Activated CD4-positive, alpha-beta memory T cell treated with anti-CD3 and anti-CD28 coated beads, Interleukin-2, amount 10 ng/mL, durations not matched to agents 7 days and 5 days (primary cell): ENCODE measurements at places on chromosomes 12 and 14.

- no peak overlapping the region for H3K27ac ChIP-seq
- no peaks in the 10 kb centered on the region for H3K4me1 ChIP-seq
- H3K4me3 ChIP-seq = no peak overlapping the region
- H3K36me3 ChIP-seq = no peaks in the 10 kb centered on the region
- H3K27me3 ChIP-seq = no peaks in the 10 kb centered on the region
Measured at GRCh38 chr12:86735851-86736250, 479.7 kb upstream of the MGAT4C start.

DNA sequence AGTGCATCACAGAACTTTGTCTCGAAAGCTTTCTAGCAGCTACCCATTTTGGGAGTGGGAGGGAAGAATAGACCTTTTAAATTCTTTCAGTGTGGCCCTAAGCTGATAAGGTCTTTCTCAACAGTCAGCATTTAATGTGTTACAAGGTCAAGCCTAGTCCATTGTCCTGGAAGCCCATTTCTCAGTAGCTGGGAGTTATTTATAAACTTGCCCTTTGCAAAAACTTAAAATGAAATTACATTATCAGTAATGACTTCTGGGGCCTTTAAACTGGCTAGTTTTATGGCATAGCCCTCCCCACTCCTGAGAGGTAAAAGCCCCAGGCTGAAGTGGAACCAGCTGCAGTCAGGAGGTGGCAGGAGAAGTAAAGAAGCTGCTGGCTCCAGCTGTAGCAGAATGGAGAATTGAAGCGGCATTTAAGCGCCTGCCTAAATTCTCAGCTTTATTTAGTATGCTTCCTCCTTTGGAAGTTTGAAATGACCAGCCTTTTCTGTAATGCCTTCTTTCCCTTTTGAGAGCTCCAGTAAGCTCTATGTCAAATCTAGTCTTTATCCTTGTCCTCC is 12.4 kb downstream of the COPZ1 start:
- peaks cover 20% of the 10 kb centered on the region for H3K36me3 ChIP-seq
- no peak for DNase-seq
- peaks cover 10% of the 10 kb centered on the region for H3K4me1 ChIP-seq
- no peaks in the 10 kb centered on the region for H3K27me3 ChIP-seq
- no peak overlapping the region for H3K4me3 ChIP-seq
- no peak overlapping the region for H3K27ac ChIP-seq

DNA sequence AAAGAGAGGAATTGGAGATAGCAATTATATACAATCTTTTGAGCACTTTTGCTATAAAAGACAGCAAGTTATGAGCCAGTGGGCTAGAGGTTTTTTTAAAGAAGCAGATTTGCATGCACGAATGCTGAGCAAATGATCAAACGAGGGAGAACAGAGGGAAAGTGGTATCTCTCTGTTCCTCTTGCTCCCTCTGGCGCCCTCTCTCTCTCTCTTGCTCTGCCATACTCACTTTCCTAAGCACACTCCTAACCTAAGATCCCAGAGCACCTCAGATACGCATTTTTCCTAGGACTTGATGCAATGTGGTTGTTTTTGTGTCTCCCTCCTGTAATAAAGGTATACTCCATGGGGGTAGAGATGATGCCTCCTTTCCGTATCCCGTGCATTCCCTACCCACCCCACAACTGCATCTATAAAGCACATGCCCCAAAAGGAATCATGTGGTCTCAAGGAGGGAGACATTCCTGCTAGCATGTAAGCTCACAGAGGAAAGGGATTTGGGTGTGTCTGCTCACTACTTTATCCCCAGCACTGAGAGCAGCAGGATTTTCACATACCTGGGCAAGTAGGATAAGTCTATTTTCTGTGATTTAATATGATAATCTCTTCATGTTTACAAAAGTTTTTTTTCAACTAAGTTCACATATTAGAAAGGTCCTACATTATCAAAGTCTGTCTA is 270.2 kb downstream of the SSPN start:
- no peak for DNase-seq
- H3K27me3 ChIP-seq = no peaks in the 10 kb centered on the region
- H3K27ac ChIP-seq = no peak overlapping the region
- no peaks in the 10 kb centered on the region for H3K4me1 ChIP-seq
- H3K4me3 ChIP-seq = no peak overlapping the region

GRCh38 chr12:109621211-109621694 is 47.7 kb downstream of the MVK start:
- H3K27me3 ChIP-seq = peaks cover 35% of the 10 kb centered on the region
- H3K27ac ChIP-seq = no peak overlapping the region
- no peaks in the 10 kb centered on the region for H3K4me1 ChIP-seq
- no peak overlapping the region for H3K4me3 ChIP-seq

- H3K36me3 ChIP-seq = peaks cover 8% of the 10 kb centered on the region
- H3K27ac ChIP-seq = no peak overlapping the region
- H3K4me1 ChIP-seq = peaks cover 40% of the 10 kb centered on the region
- H3K27me3 ChIP-seq = no peaks in the 10 kb centered on the region
- no peak for DNase-seq
Measured at GRCh38 chr12:53624956-53625355, 1.2 kb downstream of the ATF7 start.

DNA sequence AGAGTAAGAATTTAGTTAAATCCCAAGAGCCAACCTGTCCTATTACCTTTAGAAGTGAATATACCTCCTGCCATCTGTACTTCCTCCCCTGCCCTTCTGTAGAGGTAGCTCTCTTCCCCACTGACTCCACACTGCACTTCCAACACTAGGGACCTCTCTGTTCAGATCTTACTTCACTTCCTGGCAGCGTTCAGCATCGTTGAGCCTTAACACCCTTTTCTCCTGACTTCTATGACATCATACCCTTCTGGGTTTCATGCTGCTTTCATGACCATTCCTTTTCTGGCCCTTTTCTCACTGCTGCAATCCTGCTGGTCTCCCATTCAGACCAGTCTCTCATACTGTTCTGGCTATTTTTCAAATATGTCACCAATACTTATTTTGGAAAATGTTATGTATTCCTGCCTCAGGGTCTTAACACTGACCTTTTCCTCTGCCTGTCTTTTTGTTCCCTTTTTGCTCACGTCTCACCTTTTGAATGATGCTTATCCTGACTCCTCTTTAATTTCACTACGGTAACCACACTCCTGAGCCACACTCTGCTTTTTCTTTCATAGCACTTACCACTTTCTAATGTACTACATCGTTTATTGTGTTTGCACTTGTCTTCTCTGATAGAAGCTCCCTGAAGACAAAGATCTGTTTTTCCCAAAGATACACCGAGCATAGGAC is 67.6 kb downstream of the PLEKHA5 start:
- H3K27ac ChIP-seq = no peak overlapping the region
- H3K4me1 ChIP-seq = no peaks in the 10 kb centered on the region
- no peak overlapping the region for H3K4me3 ChIP-seq
- H3K27me3 ChIP-seq = no peaks in the 10 kb centered on the region
- no peaks in the 10 kb centered on the region for H3K36me3 ChIP-seq

DNA sequence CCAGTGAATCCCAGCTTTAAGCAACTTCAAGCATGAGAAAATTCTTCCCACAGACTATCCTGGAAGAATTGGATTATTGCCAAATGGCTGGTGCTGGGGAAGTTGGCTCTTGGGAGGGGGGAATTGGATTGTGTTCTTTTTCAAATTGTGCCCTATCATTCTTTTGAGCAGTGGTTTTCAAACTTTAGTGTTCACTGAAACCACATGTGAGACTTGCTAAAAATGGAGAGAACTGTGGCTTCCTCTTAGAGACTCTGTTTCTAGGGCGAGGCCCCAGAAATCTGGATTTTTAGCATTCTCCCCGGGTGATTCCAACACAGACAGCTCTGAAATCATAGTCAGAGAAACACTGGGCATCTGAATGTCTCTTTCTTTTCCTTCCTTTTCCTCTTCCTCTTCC is 14.3 kb upstream of the OTUB2 start:
- peak overlapping the region; percentile 46 for H3K4me3 ChIP-seq
- H3K27ac ChIP-seq = peak overlapping the region; percentile 75
- H3K36me3 ChIP-seq = no peaks in the 10 kb centered on the region
- H3K4me1 ChIP-seq = peaks cover 58% of the 10 kb centered on the region
- peaks cover 3% of the 10 kb centered on the region for H3K27me3 ChIP-seq
- DNase-seq = peak; percentile 41

DNA sequence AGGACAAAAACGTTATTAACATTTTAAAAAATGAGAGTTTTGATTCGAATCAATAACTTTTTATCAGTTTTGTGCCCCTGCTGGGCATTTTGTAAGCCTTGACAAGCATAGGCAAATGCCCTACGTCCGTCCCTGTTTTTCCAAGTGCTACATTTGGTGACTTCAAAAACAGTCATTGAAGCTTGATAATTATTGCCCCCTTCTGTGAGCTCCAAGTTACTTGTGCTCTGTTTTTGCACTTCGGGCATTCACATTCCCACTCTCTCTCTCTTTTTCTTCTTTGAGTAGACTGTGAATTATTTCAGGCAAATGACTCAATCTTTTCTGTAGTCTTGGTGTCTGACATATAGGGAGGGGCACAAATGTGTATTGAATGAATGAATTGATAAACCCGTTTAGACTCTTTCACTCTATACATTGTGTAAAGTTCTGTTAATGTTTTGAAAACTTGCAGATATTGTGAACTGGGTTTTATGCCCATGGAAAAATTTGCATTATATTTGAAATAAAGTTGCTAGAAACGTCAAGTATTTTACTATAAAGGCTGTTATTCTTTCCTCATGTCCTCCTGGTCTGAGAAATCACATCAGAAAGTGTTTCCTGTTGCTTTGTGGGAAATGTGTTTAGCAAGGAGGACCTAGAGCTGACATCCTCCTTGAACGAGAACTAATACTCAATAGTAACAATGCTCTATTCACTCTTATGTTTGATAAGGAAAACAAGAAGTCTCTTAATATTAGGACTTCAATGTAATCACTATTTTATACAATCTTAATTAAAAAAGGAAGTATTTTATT is 1.4 kb downstream of the APAF1 start:
- peaks cover 38% of the 10 kb centered on the region for H3K36me3 ChIP-seq
- DNase-seq = no peak
- H3K27ac ChIP-seq = peak overlapping the region; percentile 41

DNA sequence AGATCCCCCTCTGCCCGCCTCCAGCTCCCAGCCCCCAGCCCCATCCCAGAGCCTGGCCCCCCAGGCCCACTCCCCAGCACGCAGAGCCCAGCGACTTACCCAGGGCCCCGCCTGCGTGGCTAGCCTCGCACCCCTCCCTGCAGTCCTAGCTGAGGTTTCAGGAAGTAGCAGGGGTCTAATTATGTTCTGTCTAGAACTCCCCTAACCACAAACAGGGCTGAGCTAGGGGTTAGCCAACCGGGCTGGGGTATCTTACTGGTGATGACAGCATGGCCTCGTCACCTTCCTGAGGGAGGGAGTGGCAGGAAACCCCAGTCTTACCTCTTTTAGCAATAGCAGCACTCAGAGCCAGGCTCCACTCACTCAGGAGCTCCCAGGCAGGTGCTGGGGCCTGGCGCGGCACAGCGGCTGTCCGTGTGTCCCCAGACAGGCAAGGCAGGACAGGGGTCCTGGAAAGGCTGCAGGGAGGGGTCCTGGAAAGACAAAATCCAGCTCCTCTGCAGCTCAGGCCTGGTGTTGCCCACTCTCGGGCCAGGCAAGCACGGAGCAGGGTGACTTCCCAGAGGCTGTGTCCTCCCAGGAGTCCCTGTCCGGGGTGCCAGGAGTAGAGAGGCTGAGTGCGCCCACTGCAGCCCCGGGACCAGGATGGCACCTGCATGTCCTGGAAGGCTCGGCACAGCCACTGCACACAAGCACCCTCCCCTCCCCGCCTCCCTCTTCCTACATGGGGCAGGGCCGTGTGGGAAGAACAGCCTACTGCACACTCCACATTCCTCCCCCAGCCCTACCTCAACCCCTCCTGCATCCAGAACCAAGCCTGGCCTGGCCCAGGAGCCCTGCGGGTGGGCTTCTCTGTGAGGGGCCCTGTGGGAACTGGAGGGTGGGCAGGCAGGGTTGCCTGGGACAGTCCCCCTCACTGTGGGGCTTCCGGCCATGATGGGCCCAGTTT is at the start of gene GPR132:
Gene GPR132, minus strand, starts transcription at position 151 of the 949 bp plus-strand sequence. CDS start 10,010 bp downstream, outside the sequence.
- peaks cover 71% of the 10 kb centered on the region for H3K4me1 ChIP-seq
- H3K27me3 ChIP-seq = no peaks in the 10 kb centered on the region
- peak within 1 kb of the TSS; percentile 89 for H3K4me3 ChIP-seq
- peak; percentile 94 for DNase-seq
- H3K27ac ChIP-seq = peak within 1 kb of the TSS; percentile 87

DNA sequence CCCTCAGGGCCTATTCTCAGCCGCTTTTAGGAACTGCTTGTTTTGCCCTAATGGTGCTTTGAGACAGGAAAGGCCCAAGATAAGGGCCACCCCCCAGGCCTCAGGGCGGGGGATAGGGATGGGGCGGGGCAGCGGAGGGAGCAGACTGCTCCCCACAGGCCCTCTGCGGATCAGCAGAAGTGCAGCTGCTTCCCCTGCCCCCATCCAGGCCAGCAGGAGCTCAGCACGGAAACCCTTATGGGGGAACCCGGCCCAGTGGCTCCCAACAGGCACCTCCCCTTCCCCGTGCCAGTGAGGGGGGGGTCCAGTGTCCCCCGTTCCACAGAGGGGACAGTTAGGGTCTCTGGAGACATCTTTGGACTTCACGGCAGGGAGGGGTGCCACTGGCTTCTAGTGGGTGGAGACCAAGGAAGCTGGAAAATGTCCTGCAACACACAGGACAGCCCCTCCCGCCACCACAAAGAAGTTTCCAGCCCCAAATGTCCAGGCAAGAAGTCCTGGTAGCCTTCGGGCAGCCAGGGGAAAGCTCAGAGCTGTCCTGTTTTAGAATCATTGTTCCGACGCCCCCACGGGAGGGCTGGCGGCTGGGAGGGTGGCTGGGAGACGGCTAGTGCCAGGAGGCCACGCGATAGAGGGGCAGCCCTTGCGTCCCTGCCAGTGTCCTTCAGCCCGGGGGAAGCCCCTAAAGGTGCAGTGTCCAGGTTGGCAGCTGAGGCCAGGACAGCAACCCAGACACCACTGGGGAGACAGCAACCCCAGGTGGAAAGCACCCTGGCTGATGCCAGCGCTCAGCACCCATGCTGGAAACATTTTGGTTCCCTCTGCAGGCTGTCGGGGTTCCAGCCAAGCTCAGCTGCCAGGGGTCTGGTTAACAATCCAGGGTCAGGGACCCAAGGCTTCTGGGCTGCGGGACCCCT is 10.4 kb upstream of the GPR132 start:
- DNase-seq = no peak
- no peaks in the 10 kb centered on the region for H3K36me3 ChIP-seq
- H3K4me1 ChIP-seq = peaks cover 34% of the 10 kb centered on the region
- H3K27ac ChIP-seq = no peak overlapping the region
- no peak overlapping the region for H3K4me3 ChIP-seq

- no peak overlapping the region for H3K4me3 ChIP-seq
- peaks cover 4% of the 10 kb centered on the region for H3K36me3 ChIP-seq
- no peaks in the 10 kb centered on the region for H3K4me1 ChIP-seq
- DNase-seq = no peak
- no peaks in the 10 kb centered on the region for H3K27me3 ChIP-seq
Measured at GRCh38 chr12:50296554-50296953, 13.2 kb upstream of the LIMA1 start.

DNA sequence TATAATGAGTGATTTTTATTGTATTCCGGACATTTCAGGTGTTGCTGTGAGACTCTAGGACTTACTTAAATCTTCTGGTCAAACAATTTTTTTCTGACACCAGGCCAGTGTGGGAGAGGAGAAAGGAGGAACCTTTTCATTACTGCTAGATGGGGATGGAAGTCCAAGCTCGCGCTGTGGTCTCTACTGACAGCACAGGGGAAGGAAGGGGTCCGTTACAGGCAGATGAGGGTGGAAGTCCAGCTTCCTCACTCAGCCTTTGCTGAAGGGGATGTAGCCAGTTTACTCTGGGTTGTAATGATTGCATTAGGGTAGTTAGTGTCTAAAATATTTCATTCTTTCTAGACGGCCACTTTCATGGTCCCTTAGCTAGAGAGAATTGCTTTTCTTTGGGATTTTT is 26.3 kb upstream of the ST8SIA1 start:
- no peaks in the 10 kb centered on the region for H3K4me1 ChIP-seq
- no peak for DNase-seq
- no peaks in the 10 kb centered on the region for H3K27me3 ChIP-seq
- no peaks in the 10 kb centered on the region for H3K36me3 ChIP-seq
- no peak overlapping the region for H3K27ac ChIP-seq
- H3K4me3 ChIP-seq = no peak overlapping the region
